ENCODE measurements at places on chromosomes 3 and 15. TPM values are rescaled to one million over a fixed set of nuclear protein-coding genes. Genes with fewer than 3 reads are reported as not detected.

DNA sequence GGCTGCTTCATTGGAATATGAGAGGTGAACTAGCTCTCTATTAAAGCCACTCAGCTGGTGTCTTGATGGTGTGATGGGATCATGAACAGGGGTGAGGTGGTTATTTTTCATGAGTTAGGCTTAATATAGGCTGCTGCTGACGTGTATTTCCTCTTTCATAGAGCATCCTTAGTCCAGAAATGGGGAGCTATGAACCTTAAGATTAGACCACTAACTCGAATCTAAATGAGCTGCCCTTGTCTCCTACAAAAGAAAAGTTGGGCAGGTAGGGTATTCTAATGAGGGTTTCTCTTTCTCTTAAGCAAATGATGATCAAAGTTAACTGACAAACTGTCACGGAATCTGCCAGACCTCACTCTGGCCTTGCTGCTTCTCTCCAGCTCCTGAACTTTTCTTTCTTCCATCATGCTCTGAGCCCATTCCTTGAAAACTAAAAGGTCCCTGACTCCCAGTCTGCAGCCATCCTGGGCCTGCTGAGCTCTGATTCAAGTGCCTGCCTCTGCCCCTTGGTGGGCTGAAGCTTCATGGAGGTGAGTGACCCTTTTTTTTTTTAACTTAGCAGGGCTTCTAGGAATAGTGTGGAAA lies at the start of gene TRIM69:
Gene TRIM69 (plus strand): TSS at position 348 of the 585 bp plus-strand sequence. CDS start 177 bp downstream, at position 525.
- no peak for DNase-seq
- no peak within 1 kb of the TSS for H3K27ac ChIP-seq
- no peaks in the 10 kb centered on the region for H3K27me3 ChIP-seq
- no peak within 1 kb of the TSS for H3K4me3 ChIP-seq
- no peaks in the 10 kb centered on the region for H3K4me1 ChIP-seq
- no peaks in the 10 kb centered on the region for H3K36me3 ChIP-seq

DNA sequence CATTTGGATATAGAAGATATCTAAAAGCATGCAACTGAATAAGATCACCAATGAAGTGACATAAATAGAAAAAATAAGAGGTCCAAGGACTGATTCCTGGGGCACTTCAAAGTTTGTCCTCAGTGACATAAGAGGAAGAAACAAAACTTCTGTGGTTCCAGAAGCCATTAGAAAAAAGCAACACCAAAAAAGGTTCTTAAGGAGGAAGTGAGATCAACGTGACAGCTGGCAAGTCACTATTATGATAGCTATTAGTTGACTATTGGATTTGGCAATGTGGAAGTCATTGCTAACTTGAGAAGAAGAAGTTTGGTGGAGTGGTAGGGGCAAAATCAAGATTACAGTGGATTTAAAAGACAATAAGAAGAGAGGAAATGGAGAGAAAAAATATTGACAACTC lies 1098.3 kb downstream of the NAALADL2 start:
- H3K27ac ChIP-seq: no peak overlapping the region
- H3K4me3 ChIP-seq: no peak overlapping the region
- no peaks in the 10 kb centered on the region for H3K27me3 ChIP-seq

GRCh38 chr3:50095352-50095998 lies 6.8 kb downstream of the RBM5 start:
- peak; percentile 40 for DNase-seq
- peak overlapping the region; percentile 6 for H3K27ac ChIP-seq

COL8A1 gene
- 3.8 TPM for total RNA-seq

ZBED2 gene
- total RNA-seq: 0.35 TPM
